ENCODE measurements at places on chromosomes 7 and 10.

GRCh38 chr10:6014241-6014761 is 37.0 kb upstream of the IL15RA start:
- DNase-seq, result peak; percentile 78

GRCh38 chr7:69640216-69640615 is 41.9 kb downstream of the AUTS2 start:
- no peak for DNase-seq

DNA sequence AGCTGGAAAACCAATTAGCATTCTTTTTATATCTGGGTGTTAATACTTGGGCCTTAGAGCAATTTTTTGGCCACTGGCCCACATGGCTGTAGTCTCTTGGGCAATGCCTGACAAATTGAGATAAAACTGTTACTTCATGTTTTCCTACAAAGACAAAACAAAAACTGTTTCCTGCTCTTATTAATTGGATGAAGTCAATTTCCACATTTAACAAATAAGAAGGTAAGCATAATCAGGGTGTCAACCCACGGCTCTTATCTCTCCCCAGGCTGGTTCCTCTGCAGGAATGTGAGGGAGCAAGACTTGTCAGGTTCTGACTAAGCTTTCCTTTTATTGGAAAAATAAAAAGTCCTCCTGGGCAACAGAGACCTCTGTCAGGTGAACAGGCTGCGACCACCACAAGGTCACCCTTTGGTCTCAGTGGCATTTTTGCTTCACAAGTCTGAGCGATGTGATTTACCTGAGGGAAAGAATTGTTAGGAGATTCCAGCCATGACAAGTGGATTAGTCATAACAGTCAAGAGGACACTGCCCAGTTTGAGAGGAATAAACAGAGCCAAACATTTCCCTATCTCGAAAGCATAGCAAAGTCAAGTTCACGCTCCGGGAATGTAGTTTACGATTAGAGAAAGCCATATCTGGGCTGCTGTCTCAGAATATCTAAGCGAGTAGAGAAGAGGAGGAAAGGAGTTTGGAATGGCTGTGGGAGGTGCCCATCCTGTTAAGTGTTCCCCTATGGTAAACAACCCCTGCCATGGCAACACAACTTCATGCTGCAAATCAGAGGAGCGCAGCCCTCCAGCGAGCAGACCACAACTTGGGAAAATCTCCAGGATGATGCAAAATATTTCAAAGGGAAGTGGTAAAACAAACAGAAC is 144.4 kb downstream of the TES start:
- DNase-seq, result no peak

- DNase-seq, result no peak
Measured at GRCh38 chr7:25562673-25563182, 334.4 kb upstream of the NPVF start.

DNA sequence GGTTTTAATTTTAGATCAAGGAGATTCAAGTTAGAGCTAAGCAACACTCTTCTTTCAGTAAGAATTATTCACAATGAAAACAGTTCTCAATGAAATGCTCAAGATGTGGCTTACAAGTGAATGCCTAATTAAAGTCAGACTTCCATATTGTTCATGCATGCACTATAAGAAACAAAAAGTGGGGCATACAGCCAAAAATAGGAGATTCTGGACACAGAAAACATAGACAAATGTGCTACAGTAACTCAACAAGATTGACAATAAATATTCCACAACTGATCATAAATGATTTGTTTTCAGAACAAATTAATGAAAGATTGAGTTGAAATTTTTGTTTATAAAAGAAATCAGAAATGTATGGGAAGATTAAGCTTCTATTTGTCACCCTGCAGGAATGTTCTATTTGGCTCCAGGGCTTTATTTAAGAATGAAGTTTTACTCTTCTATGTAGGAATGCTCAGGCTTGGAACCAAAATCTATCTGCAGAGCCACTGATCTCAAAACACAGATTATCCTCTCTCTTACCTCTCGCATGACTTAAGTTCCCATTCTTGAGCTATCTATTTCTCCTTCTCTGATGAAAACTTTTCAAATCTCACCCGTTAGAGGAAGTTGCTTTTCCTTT is 89.0 kb upstream of the PIP4K2A start:
- no peak for DNase-seq

- no peak for DNase-seq
Measured at GRCh38 chr10:116683166-116683565, 59.2 kb downstream of the HSPA12A start.

DNA sequence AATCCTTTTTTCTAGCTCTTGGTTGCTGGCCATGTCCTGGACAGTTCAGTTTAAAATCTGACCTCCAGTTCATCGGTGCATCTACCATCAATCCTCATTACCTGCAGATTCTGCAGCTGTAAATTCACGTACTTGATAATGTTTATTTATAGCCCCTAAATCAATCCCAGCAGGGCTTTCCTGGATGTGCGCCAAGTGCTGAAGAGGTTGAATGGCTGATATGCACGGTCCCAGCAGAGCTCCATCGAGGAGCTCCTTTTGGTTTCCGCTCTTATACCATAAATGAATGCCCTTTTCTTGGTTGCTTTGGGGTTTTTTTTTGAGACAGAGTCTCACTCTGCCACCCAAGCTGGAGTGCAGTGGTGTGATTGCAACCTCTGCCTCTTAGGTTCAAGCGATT is 91.2 kb upstream of the CCZ1B start:
- no peak for DNase-seq

DNA sequence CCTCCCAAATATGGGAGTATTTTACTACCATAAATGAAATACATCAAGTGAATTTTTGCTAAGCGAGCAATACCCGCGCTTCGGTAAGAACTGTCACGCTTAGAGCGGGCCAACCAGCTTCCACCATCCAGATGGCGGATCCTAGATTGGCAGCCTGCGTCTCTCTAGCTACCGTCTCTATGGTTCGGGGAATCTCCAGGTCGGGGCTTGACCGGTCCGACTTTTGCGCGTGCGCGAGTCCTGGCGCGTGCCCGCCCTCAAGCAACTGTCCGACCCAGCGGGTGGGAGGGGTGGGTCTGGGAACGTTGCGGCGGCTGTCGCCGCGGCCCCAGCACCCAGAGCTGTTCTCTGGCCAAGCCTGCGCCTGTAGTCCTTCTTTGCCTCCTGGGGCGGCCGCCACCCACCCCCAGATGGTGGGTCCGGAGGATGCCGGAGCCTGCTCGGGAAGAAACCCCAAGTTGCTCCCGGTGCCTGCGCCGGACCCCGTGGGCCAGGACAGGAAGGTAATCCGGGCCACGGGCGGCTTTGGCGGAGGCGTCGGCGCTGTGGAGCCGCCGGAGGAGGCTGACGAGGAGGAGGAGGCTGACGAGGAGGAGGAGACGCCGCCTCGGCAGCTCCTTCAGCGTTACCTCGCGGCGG is at the start of gene TBC1D12:
TBC1D12 (plus strand) TSS at position 338 of the 639 bp plus-strand sequence; CDS start at position 411, 73 bp downstream.
- peak; percentile 92 for DNase-seq

DNA sequence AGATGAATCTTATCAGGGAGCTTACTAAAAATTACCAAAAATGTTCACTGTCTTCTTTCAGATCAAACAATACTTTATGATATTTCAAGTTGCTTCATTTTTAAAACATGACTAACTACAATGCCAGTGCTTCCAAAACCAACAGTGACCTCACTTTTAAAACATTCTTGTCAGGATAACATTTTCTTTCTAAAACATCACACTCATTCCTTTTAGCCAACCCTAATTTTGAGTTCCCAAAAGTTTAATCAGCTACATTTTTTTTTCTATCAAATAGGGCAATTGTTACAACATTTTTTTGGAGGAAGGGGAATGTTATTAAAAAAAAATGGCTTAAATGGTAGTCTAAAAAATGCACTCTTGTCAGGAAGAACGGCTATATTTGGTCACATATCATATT is 37.3 kb downstream of the RTKN2 start:
- no peak for DNase-seq

DNA sequence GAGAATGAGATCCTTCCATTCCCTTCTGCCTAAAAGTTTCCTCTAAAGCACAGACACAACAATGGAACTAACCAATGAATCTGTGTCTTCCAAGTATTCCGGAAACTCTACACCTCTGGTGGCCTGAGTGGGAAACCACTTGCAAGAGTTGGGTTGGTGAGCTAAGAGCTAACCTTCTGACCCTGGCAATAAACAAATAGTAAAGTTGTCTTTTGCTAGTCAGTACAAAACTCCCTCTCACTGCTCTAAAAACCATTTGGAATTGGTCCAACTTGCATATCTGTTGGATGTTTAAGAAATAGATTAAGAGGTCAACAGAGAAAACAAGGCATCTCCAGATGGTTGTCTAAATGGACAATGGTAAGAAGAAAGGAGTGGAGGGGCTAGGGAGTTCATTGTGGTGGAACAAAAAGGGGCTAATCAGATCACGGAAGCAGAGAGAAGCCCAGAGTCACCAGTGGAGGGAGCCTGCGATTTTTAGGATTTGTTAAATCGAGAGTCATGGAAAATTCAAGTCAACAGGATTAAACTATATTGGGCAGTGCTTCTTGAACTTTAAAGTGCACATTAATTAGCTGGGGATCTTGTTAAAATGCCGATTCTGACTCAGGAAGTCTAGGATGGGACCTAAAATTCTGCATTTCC is 192.3 kb downstream of the EVX1 start:
- no peak for DNase-seq

- DNase-seq, result no peak
Measured at GRCh38 chr10:100800931-100801330, 55.5 kb downstream of the PAX2 start.

DNA sequence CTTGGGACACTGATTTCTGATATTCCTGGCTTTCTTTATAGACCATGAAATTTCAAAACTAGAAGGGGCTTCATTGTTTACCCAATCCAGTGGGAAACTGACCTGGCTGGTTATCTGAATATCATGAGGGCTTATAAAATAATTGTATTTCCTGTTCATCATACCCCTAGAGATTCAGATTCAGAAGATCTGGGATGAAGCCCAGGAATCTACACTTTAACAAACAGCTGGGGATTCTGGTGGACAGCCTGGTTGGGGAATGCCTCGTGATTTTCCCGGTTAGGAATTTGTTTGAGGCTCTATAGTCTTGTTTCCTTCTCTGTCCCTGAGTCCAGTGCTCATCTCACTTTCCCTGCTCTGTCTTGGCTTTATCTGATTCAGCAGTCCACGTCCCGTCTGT is 110.3 kb downstream of the ADRA2A start:
- DNase-seq, result no peak

DNA sequence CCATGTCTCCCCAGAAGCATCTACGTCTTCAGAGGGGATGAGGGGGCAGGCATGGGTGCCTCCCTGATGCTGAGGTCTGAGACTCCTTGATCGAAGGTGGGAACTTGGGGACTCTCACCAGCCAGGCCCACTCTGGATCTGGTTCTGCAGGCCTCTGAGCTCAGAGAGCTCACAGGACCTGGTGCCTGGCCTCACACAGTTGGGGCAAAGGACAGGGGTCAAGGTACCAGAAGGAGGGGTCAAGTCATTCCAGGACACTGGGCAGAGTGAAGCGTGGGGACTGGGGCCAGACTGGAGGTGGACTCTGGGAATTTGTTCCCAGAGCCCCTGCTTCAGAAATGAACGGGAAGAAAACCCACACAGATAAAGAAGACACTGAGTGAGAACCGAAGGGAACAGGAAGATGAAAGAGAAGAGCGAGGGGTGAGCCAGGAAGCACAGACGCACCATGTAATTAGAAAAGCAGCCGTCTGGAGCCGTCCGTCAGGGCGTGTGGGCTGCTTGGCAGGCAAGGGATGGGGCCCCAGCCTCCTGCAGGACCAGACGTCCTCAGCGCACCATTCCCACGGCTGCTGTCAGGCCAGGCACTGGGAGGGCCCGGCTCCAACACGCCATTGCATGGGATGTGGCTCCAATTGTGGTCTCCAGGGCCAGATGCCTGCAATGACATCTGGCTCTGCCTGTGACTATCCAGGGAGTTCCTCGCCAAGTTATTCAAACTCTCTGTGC is 47.7 kb downstream of the ZCCHC24 start:
- no peak for DNase-seq
